ENCODE measurements at places on chromosomes 2 and 18.
A peak's percentile ranks its signal among the peaks of the same experiment; 100 is the strongest.

- DNase-seq: no peak
Observed at GRCh38 chr2:10245021-10245420, 57.7 kb upstream of the HPCAL1 start.

GRCh38 chr2:54723996-54724559, 616 bp downstream of the EML6 start:
- DNase-seq: peak; percentile 48

DNA sequence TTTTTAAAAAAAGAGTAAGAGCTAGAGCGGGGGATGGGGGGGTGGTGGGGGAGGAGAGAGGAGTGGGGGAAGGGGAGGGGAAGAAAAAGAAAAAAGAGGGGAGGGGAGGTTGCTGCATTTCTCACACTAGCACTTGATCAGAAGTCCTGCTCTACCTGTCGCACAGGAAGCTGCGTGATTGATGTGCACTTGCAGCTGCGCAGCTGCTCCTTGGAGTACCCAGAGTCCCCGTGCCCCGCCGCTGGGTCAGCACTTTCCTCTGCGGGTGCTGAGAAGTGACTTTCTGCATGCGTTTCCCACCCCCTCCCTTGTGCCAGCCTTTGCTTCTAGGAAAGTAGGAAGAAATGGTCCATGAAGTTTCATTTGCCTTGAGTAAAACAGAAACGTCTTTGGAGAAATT, 297.3 kb downstream of the ETAA1 start:
- DNase-seq: no peak

DNA sequence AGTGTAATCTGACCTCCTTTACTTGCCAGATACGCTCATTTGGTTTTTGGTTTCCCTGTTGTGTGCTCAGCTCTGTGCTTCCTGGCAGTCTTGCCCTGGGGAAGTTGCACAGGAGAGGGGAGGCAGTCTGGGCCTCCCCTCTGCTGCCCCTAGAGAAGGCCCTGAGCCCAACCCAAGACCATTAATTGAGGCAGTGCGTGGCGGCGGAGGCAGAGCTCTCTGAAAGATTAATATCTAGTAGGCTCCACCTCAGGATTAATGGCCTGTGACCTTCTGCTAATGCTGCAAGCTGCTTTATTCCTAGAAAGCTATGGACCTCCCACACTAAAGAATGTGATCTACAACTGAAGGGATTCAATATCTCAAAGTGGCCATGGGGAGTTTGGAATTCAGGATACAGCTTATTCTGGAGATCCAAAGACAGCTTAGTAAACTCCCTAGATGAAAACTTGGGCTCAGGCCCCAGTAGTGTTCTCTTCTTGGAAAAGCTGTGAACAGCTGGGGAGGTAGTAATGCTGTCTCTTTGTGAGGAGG, 41.4 kb upstream of the MAPRE2 start:
- DNase-seq: peak; percentile 35

- DNase-seq: no peak
Observed at GRCh38 chr2:156437272-156437930, 1.2 kb downstream of the GPD2 start.

DNA sequence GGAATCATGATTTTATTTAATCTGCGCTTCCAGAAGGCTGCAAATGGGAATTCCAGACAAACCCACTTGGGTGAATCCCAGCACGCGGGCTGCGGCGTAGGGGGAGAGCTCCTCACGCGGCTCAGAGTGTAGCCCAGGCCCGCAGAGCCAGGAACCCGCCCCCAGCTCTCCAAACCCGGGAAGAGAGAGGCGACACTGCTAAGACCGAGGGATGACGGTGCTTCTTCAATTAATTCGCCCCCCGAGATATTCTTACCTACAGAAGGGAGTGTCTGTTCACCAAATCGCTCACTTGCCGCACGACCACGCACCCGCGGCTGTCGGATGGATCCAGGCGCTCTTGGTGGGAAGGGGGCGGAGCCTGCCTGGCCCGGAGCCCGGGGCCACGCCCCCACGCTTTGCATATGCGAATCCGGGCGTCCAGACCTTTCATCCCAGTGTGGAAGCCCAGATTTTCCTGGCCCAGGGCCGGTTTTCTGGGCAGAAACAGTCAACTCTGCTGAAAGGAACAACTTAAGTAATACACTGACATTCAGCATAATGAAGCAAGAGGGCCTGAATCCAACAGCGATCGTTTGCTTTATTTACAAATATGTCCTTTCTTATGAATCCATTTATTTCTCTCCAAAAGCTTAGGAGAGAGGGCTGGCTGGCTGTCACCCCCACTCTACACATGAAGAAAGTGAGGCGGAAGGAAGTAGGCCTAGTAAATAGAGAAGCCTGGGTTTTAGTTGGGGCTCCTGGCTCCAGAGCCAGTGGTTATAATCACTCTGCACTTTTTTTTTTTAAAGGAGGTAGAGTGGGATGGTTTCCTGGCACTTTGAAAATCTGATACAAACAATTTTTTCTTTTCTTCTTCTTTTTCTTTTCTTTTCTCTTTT, at the start of gene SLC19A3:
Gene SLC19A3, minus strand, starts transcription at position 342 of the 881 bp plus-strand sequence. CDS start 15,710 bp downstream, outside the sequence.
- peak; percentile 70 for DNase-seq

- DNase-seq: peak; percentile 79
Observed at GRCh38 chr2:64837925-64838641, 151.1 kb upstream of the SLC1A4 start.

- no peak for DNase-seq
Observed at GRCh38 chr2:240520130-240520973, 37.4 kb downstream of the ANKMY1 start.

Data from Caki2 (cell line).